Eye (tissue), 1 donor: ENCODE measurements at places on chromosomes 3 and 15.

DNA sequence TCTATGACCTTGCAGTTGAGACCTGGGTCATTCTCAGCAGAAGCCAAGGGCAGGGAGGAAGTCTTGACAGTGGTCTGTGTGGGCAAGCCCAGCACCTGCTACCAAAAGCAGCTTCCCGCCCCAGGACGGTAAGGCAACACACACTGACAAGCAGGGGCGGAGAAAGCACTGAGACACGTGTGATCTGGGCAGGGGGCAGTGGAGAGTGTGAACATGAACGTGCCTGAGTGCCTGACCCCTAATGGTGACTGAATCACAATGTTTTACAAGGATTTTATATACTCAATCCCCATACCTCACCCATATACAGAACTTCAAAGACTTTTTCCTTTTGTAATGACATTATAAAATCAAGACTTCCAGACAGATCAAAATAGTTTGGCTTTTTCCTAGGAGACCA lies 35.2 kb downstream of the ANP32A start:
- no peak for DNase-seq

DNA sequence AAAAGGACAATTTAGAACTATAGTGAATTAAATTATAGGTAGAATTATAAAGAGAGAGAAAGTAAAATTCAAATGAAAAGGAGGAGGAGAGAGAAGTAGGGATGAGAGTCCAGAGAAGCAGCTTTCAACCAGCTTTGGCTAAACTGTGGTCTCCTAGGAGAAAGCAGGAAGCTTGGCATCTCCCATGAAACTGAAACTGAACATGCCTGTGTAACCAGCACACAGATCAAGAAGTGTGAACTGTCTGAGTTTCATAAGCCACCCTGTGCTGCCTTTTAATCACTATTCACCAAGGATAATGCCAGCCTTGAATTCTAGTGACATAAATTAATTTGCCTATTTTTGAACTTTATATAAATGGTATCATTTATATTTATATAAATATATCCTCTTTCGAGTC lies 128.5 kb downstream of the MYRIP start:
- DNase-seq, result no peak

GRCh38 chr3:24981924-24982323 lies 446.1 kb upstream of the RARB start:
- no peak for DNase-seq

DNA sequence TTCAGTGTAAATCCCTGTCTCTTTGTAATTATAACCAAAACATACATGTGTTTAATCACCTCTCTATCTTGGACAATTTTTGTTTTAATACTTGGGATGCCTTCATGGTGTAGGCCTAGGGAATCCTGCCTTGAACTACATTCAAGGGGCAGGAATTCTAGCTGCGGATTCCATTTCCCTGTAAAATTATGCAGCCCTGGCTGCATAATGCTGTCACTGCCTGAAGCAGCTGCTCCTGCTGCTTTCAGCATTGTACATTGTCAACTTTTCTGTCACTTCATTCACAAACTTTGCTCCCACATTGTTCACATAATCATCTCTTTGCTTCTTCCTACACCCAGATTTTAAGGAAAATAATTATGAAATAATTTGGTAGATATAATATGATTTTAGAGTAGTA lies 638.7 kb downstream of the RBMS3 start:
- peak; percentile 12 for DNase-seq

DNA sequence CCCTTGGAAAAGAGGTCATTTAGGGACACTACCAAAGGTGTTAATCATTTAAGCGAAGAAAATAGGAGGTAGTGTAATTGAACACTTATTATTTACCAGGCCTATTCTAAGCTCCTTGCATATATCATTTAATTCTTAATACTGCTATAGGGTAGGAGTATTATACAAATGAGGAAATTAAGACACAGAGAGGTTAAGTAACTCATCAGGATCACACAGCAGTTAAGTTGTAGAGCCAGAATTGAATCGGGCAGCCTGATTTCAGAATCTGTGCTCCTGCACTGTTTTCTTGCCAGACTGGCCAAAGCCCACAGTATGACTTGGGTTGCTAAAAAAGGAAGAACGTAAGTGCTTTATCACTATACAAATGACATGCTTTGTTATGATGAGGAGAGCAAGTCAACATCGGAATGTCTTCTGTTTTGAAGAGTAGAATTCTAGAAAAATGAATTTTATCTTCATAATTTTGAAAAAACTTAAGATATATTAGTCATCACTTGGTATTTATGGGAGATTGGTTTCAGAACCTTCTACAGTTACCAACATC lies 31.4 kb downstream of the HPS3 start:
- no peak for DNase-seq

DNA sequence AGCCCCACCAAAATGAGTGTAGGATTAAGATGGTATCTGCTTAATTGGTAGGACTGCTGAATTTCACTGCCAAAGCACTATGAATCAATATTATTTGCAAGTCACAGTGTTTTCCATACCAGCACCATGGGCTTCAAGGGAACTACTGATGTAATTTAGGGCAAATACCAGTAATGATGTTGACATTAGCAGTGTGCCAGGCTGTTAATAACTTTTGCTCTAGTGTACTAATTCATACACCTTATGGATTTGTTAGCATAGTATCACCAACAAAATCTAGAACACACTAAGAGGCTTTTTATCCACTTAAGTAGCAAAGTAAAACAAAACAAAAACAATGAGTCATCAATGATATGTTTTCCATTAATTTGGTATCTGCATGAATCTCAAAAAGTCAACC lies 888.2 kb downstream of the CADM2 start:
- no peak for DNase-seq

GRCh38 chr15:40796512-40796911 lies 10.4 kb upstream of the ZFYVE19 start:
- no peak for DNase-seq

DNA sequence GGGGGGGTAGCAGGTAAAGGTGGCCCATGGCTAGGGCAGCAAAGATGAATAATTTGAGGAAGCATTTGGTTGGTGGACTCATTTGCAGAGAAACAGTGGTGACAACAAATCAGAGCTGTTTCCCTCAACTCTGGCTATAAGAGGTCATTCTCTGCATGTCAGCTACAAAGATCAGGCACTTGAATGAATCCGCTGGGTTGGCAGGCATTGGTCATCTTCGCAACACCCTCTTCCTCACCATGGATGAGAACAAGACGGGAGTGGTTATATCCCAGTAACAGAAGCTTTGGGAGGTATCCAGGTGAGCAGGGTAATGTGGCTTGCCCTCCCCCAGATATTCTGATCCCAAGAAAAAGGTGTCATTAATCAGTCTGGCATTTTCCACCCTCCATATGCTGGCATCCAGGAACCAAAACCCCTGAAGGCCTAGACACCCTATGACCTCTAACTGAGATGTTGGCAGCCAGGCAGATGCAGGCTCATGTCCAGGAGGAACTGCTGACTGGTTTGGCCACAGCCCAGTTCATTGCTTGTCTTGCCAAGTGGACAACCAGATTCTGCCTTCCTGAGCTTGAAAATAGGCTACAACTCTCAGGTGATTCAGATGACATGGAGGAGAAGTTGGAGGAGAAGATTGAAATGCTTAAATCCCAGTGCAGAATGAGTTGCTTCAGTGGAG lies 108.9 kb upstream of the TRIM42 start:
- no peak for DNase-seq

GRCh38 chr15:29601811-29602210 lies 220.5 kb downstream of the TJP1 start:
- DNase-seq, result no peak

DNA sequence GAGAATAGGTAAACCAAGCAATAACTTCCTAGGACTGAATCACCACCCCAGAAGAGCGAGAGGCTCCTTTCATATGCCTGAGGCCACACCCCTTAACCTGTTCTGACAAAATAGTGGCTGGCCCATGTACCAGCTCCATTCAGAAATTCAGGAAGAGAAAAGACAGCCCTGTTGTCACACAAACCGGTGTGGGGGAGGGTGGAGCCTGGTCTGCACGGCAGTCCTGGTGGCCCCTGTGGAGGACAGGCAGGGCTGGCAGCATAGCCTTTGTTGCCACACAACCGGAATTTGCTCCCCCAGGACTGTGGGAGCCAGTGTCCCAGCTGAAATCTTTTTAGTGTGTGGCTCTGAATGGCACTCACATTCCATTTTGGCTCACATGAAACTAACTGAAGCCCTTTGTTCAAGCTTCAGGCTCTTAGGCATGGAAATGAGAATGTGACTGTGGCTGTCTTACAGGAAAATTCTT lies 23.8 kb downstream of the RLBP1 start:
- DNase-seq, result peak; percentile 70

- no peak for DNase-seq
Observed at GRCh38 chr3:24802614-24803013, 308.0 kb upstream of the THRB start.
